Hematopoietic multipotent progenitor cell treated with erythropoietin and hydrocortisone succinate and interleukin-3 and kit ligand, for 15 days (in vitro differentiated cells): ENCODE measurements at places on chromosomes 11 and 22.

GRCh38 chr11:120182372-120182771 lies 28.5 kb upstream of the OAF start:
- DNase-seq: no peak

DNA sequence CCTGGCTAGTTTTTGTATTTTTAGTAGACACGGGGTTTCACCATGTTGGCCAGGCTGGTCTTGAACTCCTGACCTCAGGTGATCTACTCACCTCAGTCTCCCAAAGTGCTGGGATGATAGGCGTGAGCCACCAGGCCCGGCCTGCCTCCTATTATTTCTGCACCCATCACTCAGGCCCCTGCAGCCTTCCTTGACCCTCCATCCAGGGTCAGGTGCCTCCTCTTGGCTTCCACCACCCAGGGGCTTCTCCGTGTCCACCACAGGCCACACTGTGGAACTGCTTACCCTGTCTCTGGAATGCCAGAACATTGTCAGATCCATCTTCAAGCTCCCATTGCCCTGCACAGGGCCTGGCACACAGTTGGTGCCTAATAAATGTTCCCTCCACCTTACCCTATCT lies 75.4 kb upstream of the RTL6 start:
- no peak for DNase-seq

GRCh38 chr11:20854215-20854955 lies 185.0 kb downstream of the NELL1 start:
- DNase-seq: no peak

- no peak for DNase-seq
These were observed 266.7 kb upstream of the CTSC start for GRCh38 chr11:88604260-88604659.

DNA sequence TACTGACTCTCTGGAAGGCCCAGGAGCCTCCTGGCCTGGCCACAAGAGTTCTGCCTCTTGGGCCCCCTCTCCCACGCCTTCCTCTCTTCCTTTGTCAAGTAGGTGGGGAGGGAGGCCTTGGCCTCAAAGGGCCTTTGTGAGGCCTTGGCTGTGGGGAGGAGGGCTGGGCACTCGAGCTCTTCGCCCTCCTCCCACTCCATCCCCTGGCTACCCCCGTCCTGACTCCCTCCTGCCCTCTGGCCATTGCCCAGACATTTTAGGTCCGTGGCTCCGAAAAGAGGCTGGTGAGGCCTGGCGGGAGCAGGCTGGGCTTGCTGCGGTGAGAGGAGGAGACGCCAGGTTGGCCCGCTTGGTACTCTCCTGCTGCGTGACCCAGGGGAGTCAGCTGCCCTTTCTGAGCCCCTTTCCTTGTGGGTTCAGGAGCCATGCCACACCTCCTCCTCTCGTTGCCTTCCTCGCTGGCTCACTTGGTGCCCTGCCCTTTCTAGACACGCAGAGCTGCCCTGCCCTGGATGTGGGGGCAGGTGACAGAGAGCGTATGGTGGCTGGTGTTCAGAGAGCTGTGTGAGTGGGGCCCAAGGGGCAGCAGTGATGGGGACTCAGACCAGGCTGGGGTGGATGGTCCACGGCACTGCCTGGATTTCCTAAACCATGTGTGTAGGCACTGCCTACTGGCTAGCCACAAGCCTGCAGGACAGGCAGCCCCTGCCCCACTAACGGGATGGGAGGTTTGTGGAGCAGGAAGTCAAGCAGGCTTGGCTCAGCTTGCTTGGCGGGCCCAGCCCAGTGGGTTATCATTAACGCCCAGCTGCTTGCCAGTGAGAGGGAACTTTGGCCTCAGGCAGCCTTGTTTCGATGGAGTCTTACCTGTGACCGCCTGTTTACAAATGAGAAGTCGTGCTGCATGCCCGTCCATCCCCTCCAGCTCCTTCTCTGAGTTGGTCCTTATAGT lies 15.8 kb upstream of the OMP start:
- peak; percentile 94 for DNase-seq

GRCh38 chr22:46542011-46542985 lies 4.9 kb upstream of the CELSR1 start:
- DNase-seq: peak; percentile 19

DNA sequence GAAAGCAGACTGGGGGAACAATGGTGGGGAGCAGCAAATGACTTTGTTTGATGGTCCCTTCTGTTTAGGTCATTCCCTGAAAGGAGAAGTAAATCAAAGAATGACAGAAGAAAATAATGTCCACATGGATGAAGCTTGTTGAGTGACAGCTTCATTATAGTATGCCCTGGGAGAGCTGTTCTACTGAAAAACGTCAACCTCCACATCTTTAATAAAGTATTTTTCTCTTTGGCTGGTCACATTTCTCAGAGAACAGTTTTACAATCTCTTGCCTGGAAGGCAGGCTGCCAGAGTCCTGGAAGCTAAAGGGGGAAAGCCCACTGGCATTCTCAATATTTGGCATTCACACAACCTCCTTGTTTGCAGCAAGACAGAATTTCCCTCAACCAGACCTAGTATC lies 287.9 kb downstream of the SWAP70 start:
- DNase-seq: no peak

DNA sequence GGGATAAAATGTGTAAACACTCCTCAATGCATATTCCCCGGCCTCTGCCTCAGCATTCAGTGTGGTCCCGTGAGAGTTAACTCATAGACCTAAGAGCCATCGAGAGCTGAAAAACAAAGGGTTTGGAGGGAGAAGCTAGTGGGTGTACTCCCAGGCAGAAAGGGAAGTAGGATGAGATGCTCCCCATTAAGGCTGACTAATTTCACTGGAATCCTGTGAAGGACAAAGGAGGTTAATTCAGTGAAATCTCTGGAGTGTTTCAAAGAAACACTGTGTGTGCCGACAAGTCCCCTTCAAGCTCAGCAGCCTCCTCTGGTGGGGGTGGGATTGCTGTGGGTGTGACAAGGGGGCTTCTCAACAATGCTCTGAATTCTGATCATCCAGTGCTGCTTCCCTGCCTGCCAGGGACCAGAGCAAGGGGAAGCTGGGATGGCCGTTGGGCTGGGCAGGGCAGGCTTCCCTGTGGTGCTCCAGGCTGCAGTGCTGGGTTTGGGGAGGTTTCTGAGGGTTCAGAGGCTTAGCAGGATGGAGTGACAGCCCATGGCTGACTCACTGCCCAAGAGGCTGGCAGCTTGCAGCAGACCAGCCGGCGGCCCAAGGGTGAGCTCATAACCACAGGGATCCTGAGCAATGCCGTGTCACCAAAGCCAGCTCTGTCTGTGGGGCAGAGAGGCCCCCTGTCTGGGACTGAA lies 61.4 kb upstream of the BMAL1 start:
- no peak for DNase-seq

- DNase-seq: no peak
These were observed 77.6 kb downstream of the LIF start for GRCh38 chr22:30169002-30169401.

DNA sequence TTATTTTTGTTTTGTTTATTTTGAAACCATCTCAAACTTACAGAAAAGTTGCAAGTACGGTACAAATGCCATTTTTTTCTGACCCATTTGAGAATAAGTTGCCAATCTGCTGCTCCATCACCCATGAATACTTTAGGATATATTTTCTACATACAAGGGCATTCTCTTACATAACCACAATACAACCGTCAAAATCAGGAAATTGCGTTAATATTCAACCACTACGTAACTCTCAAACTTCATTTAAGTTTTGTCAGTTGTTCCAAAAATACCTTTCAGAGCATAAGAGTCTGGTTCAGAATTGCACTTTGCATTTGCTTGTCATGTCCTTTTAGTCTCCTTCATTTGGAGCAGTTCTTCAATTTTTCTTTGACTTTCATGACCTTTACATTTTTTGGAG lies 194.3 kb upstream of the BDNF start:
- DNase-seq: no peak

GRCh38 chr11:47541070-47541469 lies 11.9 kb downstream of the CELF1 start:
- DNase-seq: no peak

GRCh38 chr22:25955323-25955722 lies 213.3 kb downstream of the MYO18B start:
- DNase-seq: no peak

DNA sequence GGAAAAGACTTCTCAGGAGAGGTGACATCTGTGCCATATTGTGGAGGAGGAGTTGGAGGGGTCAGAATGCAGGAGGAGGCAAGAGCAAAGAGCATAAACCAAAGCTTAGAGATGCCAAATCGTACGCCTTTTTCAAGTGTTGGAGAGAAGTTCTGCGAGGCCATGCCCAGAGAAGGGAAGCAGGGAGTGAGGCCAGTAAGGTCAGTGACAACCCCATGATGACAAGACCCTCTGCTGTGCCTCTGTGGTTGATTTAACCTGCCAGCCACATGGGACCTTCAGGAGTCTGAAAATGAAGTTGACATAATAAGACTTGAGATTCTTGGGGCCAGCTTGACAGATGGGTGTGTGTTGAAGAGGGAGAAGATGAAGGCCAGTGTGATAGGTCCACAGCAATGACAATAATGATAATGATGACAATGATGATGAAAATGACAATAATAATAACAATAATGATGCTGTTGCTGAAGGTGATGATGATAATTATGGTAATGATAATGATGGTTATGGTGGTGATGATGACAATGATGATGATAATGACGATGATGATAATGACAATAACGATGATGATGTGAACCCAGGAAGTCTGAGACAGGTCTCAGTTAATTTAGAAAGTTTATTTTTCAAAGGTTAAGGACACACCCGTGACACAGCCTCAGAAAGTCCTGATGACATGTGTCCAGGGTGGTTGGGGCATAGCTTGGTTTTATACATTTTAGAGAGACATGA lies 152.6 kb upstream of the B3GAT1 start:
- DNase-seq: no peak

DNA sequence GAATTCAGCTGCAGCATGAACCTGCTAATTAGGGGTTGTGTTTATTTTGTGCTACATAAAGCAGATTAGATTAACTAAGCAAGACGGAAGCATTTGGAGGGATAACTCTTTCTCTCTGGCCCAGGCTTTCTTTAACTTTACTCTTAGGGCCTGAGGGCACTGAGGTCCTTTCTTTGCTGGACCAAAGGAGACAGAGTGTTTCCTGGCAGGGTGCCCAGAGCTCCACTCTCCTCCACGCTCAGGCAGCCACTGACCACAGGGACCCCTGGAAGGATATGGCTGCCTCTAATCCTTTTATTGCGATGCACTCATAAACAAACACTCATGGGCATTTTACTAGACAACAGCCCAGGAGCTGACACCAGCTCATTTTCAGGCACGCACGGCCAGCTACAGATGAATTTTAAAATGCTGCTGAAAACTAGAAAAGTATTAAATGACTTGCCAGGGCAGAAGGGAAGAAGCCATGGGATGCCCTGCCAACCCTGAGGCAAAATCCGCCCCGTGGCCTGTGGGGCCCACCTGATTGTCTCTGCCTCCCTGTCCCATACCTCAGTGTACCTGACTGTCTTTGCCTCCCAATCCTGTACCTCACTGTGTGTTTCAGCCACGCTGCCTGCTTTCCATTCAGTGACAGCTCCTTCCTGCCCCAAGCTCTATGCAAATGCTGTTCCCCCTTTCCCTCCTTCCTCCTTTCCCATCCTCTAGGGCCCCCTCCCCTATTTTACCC lies 192.6 kb upstream of the NAV2 start:
- no peak for DNase-seq

DNA sequence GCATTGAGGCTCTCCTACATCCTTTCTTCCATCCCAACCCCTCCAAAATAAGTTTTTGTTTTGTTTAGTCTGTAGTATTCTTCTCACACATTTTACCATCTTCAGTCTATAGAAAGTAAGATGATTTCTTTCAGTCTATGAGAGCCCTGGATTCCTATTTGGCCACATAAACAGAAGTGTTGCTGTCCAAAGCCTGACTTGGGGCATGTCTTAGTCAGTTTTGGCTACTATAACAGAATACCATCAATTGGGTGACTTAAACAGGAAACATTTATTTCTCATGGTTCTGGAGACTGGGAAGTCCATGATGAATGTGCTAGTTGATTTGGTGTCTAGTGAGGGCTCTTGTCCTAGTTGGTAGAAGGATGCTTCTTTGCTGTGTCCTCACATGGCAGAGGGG lies 146.8 kb upstream of the DDI1 start:
- no peak for DNase-seq

DNA sequence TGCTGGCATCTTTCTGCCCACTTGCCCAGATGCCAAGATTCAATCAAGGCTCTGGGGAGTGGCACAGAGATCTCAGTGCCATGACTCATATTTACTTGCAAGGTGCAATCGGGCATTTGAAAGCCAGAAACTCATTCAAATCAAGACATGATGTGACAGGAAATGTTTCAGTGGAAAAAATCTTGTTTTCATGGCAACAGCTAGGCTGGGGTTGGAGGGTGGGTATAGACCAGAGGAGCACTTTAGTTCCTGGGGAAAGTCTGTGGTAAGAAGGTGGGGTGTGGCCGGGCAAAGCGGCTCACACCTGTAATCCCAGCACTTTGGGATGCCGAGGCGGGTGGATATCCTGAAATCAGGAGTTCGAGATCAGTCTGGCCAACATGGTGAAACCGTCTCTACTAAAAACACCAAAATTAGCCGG lies 1.2 kb downstream of the MAJIN start:
- no peak for DNase-seq

- no peak for DNase-seq
These were observed 52.5 kb upstream of the NNMT start for GRCh38 chr11:114243461-114244372.

- no peak for DNase-seq
These were observed 11.3 kb downstream of the LSP1 start for GRCh38 chr11:1864231-1864630.

GRCh38 chr11:94519478-94520084 lies 7.3 kb downstream of the C11orf97 start:
- DNase-seq: peak; percentile 39

DNA sequence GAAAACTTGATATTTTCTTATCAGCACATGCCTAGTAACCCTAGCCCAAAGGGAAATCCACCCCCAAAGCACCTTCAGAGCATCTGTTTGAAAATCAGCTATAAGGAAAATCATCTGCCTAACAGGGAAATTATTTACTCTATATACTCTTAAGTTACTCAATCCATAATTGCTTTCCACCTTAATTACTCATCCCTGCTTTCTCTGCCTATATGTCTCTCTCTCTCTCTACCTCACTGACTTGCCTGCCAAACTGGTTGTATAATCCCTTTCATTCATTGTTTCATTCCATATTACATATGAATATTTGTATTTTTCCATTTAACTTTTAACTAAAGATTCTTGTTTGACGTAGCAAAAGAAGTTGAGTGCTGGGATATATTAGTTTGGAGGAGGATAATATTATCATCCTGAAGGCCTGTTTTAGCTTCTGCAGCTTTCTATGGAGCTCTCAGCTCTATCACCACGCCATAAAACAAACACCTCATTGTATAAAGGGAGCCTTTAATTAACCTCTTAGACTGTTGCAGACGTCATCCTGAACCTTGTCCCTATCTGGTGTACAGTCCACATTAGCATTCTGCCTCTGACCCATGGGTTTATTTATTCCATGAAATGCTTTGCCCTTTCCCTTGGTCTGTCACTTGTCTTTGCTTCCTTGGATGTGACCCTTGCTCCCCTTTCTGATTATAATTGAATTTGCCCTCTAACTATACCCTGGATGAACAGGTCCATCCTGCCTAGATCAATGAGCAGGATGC lies 98.9 kb downstream of the INSC start:
- DNase-seq: no peak

GRCh38 chr11:65403607-65404121 lies 17.2 kb downstream of the FRMD8 start:
- DNase-seq: no peak
